Progenitor cell of endocrine pancreas (in vitro differentiated cells): ENCODE measurements at places on chromosomes 4 and X.

DNA sequence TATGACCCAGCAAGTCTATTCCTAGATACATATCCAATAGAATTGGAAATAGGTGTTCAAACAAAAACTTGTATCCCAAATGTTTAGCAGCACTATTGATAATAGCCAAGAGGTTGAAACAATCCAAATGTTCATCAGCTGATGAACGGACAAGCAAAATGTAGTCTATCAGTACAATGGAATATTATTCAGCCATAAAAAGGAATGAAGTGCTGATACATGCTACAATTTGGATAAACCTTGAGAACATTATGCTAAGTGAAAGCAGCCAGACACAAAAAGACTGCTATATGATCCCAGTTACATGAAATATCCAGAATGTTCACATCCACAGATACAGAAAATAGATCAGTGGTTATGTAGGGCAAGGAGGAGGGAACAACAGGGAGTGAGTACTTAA is 50.1 kb downstream of the PLAC1 start:
- no peak for DNase-seq

- DNase-seq: no peak
Measured at GRCh38 chrX:74117962-74118902, 185.7 kb upstream of the ZCCHC13 start.

- DNase-seq: no peak
Measured at GRCh38 chr4:166091912-166092510, 219.0 kb downstream of the TLL1 start.

DNA sequence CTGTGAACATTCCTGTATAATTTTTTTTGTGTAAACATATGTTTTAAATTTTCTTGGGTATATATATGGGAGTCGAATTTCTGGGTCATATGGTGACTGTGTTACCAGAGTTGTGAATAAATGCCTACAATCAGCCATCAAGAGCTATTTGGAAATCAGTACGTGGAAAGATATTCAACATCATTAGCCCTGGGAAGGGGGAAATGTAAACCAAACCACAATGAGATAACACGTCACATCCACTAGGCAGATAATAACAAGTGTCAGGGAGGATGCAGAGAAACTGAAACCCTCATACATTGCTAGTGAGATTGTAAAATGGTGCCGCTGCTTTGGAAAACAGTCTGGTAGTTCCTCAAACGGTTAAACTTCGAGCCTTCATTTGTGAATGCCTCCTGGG is 43.9 kb downstream of the LUZP4 start:
- no peak for DNase-seq

DNA sequence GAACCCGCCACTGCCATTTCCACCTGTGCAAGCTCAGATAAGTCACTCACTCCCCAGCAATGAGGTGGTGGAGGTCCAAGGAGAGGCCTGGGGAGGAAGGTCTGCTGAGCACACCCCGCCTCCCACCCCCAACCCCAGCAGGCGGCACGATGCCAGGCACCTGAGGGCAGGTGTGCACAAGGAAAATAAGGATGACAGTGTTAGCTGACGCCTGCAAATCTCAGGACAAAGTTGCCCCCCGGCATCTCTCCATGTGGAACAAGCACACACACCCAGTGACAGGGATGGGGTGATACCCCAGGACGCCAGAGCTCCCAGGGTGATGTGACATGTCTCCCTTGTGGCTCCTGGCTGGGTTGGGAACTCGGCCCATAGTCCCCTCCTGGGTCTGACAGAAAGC is 9.9 kb downstream of the JAKMIP1 start:
- no peak for DNase-seq

- DNase-seq: no peak
Measured at GRCh38 chrX:20420058-20420457, 153.3 kb upstream of the RPS6KA3 start.

GRCh38 chr4:77816546-77816945 is 2.6 kb downstream of the CNOT6L start:
- DNase-seq: no peak

DNA sequence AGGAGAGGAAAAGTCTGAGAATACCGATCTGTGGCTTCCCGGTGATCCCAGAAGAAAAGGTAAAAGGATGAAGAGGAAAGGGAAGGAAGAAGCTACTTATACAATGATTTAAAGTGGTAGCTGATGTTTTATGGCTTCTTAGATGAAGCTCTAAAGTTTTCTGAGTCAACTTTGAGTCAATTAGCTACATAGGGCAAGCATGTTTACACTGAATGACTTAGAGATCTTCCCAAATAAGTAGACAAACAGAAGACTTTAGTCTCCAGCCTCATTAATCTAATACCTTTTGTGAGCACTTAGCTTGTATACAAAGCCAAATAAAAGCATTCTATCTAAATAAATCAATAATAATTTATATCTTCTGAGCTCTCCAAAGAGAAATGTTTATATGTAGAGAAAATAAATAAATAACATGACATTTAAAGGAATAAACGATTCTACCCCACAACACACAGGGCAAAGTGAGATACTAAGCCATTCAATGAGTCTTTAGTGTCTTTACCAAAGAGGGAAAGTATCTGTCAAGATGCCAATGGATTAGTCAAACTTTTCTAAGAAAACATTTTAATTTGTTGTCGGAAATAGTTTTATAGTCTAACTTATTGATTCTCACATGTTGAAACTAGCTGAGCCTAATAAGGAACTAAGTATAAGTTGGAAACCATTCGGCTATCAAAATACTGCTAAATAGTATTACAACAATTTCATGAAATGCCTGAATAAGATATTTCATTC is 46.0 kb upstream of the TMEM184C start:
- DNase-seq: no peak

- no peak for DNase-seq
Measured at GRCh38 chrX:106007815-106008214, 30.7 kb downstream of the SERPINA7 start.

DNA sequence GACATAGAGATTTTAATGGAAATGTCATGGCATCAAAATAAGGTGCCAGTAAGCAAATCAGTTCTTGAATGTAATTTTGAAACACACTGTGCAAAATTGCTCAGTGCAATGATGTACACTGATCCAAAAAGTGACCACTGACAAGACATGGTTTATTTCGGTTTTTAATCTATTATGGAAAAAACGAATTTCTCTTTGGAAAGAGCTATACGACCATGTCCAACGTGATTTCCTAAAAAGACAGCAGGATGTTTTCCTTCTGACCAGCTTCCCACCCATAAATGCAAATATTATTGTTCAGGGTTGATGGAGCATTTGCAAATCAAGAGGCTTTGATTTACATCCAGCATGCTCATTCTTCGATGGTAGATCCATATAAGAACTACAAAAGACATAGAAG is 17.1 kb upstream of the MAGEA1 start:
- DNase-seq: no peak

DNA sequence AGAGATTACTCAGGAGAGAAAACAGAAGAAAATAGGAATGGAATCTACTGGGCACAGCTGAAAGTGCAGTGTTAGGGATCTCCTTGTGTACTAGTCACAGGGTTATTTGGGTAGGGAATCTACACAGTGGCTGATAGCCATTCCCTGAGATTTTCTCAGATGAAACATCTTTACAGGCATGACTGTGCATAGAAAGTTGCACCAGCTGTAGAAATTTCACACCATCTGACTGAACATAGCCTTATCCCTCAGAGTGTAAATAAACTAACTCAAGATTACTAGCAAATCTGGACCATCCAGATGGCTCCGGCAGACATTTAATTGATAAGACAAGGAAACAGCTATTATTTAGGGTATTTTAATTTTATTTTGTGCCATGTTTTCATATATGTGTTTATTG is 2053.5 kb upstream of the TENM3 start:
- no peak for DNase-seq

- no peak for DNase-seq
Measured at GRCh38 chr4:15253349-15253748, 174.5 kb upstream of the C1QTNF7 start.

DNA sequence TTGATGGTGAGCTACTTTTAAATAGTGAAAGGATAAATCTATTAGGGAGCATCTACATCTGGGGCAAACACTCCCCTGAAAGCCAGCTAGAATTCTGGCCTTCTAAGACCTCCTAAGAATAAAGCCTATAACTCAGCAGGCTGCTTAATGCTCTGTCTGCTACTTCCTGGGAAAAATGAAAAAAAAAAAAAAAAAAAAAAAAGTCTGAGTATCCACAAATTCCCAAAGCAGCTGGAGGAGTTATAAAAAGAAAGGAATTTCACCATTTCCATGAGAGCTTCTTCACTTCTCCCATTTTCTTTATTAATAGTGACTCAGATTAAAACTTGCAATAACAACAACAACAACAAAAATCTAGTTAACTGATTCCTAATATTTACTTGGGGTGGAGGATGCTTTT is 511.2 kb downstream of the INPP4B start:
- DNase-seq: no peak

- DNase-seq: no peak
Measured at GRCh38 chr4:82610041-82610440, 48.3 kb upstream of the TMEM150C start.

DNA sequence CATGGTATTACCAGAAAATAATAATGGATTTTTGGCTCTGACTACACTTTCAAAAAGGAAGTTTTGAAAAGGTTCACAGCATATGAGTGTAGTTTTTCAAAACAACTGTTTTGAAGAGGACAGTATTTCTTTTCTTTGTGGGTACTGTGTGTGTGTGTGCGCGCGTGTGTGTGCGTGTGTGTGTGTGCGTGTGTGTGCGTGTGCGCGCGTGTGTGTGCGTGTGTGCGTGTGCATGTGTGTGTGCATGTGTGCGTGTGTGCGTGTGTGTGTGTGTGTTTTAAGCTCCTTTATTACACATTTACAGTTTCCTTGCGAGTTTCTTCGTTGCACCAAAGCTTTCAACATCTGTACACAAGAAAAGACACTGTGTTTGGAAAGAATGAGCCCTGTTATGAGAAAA is 755.4 kb downstream of the SH3BGRL start:
- DNase-seq: no peak

DNA sequence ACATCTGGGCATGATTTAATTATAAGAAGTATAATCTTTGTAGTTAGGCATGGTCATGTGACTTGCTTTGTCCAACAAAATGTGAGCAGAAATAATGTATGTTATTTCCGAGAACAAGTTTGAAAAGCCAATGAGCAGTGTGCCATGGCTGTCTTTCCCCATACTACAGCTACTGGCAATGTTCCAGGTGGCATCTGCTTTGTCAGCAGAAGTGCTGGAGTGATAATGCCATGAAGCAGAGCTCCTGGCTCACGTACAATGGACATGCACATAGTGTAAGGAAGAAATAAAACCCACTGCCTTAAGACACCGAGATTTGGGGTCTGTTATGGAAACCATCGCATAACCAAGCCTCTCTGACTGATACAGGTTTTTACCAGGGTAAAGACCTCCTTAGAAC is 212.6 kb upstream of the RASGEF1B start:
- DNase-seq: no peak

GRCh38 chr4:176758731-176759130 is 34.0 kb downstream of the VEGFC start:
- no peak for DNase-seq

DNA sequence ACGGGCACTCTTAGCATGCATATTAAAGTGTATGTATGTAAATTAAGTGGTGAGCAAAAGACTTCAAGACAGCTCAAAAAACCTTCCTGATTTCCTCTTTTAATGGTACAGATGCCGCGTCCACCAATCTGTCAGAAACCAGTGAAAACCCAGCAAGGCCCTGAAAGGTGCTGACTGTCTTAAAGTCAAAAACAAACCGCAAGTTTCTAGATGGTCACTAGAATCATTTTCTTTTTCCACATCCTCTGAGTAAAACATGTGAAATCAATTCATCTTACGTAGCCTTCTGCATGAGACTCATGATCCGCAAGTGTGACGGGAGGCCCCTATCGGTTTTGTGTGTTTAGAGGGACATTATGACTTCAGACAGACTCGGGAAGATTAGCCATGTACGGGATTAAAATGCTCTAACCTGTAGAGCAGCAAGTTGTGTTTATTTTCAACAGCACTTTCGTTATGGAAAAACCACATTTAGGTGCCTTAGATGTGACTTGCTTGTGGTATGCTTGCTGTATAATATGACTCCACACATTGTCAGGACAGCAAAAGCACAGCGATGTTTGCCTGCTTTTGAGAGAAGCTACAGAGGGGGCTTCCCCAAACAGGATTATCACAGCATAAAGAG is 88.2 kb upstream of the STS start:
- no peak for DNase-seq

- DNase-seq: no peak
Measured at GRCh38 chr4:33959519-33959918, 2284.8 kb downstream of the ARAP2 start.

DNA sequence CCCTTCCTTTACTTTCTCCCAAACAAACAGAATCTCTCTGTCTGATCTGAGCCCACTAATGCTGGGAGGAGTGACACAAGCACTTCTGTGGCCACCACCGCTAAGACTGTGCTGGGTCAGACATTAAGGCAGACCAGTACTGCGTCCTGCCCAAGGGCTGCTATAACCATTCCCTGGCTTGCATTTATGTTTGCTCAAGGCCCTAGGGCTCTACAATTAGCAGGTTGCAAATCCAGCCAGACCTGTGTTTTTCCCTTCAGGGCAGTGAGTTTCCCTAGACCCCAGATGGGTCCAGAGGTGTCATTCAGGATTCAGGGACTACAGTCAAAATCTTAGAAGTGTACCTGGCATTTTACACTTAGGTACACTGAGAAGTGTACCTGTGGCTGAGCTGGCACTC is 89.7 kb downstream of the SPANXN4 start:
- DNase-seq: no peak

GRCh38 chrX:39519566-39520301 is 578.0 kb downstream of the BCOR start:
- DNase-seq: no peak

DNA sequence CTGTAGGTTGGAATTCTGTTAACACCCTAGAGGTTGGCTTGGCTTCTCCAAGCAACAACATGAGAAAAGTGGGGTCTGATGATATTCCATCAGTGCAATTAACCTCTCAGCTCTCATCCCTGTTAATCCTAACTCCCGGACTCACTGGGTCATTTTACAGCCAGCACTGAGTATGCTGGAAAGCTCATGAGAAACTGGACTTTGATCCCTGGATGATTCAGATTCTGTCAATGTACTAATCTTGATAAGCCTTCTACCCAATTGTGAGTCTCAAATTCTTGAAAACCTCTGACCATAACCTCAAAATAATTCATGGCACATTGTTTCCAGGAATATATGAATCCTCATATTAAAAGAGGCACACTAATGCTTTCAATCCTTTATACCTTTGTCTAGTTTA is 244.3 kb upstream of the DCAF8L1 start:
- DNase-seq: no peak

DNA sequence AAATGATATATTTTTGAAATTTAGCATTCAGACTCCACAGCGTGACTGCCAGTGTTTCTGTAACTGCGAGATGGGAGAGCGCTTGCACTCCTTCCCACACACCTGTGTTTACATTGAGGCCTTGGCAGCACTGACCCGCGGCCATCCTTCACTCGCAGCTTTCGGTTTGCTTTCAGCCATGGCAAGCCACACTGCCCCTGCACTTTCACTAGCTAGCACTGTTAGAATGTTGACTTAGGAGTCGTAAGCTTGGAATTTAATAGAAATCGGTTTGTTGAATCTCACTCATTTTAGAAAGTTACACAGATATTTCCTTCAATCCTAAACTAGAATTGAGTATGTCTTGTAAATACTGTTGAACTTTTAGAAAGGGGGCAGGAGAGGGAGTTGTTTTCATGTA is 136.2 kb downstream of the CFAP299 start:
- peak; percentile 22 for DNase-seq

- DNase-seq: no peak
Measured at GRCh38 chr4:53722110-53722509, 130.8 kb upstream of the LNX1 start.

GRCh38 chr4:138393886-138394610 is 151.9 kb upstream of the SLC7A11 start:
- DNase-seq: no peak

GRCh38 chr4:41217374-41217773 is 3.0 kb upstream of the APBB2 start:
- no peak for DNase-seq

- no peak for DNase-seq
Measured at GRCh38 chr4:121923306-121923705, 28.6 kb downstream of the TRPC3 start.
